ENCODE measurements at places on chromosomes 6 and 20.

DNA sequence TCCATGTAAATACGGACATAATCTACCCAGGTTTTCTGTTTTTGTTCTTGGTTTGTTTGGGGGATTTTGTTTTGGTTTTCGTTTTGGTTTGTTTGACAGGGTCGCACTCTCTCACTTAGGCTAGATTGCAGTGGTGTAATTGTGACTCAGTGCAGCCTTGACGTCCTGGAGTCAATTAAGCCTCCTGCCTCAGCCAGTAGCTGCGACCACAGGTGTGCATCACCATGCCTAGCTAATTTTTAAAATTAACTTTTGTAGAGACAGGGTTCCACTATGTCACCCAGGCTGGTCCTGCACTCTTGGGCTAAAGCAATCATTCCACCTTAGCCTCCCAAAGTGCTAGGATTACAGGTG, 37.8 kb upstream of the EYA4 start:
- no peak for DNase-seq

DNA sequence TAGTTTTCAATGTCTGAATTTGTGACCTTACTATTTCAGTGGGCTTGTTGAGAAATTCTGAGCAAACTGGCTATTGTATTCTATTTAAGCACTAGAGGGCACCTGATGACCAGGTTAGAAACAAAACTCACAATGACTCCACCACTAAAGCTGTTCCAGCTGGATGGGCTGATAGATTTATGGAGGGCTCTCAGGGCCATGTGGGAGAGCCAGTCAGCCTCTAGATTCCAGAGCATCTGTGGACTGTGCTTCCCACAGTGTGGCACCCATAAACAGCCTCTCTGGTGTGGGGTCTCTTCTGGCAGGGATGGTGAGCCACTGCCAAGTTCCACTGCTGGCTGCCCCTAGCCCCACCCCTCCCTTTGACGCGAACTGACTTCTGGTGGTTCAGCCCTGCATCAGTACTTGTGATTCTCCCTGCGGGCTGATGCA, 29.2 kb downstream of the C6orf58 start:
- no peak for DNase-seq

GRCh38 chr6:169940481-169941271, 189.3 kb downstream of the ERMARD start:
- no peak for DNase-seq

DNA sequence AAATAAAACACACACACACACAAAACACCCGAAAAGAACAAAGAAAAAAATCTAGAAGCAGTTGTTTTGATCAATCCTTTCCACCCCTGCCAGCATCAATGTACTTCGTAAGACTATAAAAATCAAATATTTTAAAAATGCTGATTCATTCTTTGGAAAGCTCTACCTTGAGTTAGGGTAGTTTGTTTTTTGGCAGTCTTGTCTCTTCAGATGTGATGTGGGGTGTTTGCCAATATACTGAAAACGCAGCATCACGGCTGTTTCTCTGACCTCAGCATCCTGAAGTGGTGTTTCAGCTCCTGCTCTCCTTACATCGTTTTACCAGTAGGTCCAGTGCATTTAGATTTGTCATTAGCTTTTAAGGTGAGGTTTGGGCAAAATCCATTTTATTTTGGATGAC, 526.0 kb downstream of the UTRN start:
- no peak for DNase-seq

DNA sequence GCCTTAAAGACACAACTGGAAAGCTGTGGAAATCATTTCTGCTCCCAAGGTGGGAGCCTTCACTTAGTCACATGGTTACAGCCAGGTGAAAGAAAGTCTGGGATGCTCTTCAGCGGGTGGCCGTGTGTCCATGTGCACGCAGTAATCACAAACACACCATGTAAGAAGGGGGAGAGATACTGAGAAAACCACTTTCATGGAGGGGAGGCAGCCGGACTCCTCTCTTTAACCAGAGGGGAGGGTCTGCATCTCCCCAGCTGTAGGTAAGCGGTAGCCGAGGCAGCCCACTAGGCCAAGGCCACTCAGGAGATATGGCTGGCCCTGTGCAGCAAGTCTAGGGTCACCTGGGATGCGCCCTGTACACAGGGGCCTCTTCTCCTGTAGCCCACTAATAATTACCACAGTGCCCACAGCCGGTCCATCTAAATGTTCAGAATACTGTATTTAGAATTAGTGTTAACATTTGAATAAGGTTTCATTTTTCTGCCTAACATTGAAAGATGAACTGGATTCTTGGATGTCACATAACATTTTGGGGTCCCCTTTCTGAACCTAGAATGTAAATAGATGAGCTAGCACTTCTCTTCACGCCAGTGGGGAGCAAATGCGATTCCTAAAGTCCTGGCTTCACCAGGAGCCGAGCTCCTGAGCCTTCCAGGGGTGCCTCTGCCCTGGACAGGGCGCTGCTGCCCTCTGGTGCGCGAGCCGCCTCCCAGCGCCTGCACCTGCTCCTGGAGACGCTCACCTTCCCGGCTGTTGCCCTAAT, 15.9 kb downstream of the GPR31 start:
- DNase-seq: peak; percentile 54

- no peak for DNase-seq
These were observed 369.3 kb downstream of the FARS2 start for GRCh38 chr6:5630636-5631035.

- DNase-seq: no peak
These were observed 26.1 kb downstream of the SEC63 start for GRCh38 chr6:107931894-107932293.

GRCh38 chr6:166419717-166420116, 37.0 kb upstream of the MPC1 start:
- no peak for DNase-seq

- DNase-seq: no peak
These were observed 22.8 kb downstream of the ISM1 start for GRCh38 chr20:13243826-13244376.

GRCh38 chr6:13081189-13081563, 247.2 kb downstream of the TBC1D7 start:
- no peak for DNase-seq

DNA sequence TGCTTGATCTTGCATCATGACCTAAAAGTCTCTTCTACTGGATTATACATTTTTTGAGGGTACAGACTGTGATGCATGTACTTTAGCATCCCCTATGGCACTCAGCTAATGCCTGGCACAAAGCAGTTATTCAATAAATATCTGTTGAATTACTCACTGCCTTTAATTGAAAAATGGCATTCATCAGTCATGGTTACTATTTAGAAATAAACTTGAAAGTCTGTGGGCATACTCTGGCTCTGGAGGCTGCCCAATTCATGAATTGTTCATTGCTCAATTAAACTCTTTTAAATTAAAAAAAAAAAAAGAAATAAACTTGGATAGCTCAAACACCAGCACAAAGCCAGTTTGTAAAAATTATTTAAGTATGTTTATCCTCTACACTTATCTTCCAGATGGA, 40.0 kb downstream of the HEBP2 start:
- no peak for DNase-seq

DNA sequence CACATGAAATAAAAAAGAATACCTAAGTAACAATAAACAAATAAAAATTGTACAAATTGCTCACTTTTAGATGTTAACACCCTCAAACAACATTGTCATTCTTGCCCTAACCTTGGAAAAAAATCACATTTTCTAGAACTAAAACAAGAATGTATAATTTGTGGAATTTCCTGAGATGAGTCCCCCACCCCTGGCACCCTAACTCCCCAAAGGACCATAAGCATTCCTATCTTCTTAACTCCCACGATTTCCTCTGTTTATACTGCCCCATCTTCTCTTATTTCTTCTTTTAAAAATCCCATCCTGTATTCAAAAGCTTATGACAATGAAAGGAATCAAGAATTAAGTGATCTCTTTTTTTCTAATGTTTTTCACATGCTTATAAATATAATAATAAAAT, 70.9 kb downstream of the IBTK start:
- no peak for DNase-seq

DNA sequence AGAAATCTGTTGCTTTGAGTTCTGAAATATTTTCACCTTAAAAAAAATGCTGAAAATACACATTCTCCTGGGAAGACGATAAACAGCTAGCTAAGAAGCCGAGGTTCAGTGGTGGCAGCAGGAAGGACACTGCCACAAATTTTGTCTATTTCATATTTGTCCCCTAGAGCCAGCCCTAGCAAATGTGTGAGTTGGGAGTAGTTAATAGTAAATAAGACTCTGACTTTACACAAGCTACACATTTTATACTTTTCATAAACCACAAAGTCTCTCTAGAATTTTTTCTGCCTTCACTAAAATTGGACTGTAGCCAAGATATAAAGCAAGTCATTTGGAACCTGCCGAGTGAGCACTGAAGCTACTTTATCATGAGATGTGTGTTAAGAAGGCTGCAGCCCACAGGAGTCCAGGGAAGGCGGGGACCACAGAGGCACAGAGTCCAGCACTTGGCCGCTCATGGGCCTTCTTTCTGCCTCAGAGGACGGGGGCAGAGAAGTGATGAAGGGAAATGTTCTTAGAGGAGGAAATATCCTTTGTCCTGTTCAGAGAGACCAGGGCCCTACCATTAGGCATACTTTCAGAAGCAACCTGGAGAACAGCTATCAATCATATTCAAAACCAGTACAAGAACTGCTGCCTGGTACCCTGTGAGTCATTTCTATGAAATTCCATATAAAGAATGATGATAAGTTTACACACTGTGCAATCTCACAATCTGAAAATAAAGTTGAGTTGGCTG, 241.7 kb upstream of the TAB2 start:
- DNase-seq: peak; percentile 14

- no peak for DNase-seq
These were observed 56.4 kb upstream of the PTGIS start for GRCh38 chr20:49624317-49624716.

DNA sequence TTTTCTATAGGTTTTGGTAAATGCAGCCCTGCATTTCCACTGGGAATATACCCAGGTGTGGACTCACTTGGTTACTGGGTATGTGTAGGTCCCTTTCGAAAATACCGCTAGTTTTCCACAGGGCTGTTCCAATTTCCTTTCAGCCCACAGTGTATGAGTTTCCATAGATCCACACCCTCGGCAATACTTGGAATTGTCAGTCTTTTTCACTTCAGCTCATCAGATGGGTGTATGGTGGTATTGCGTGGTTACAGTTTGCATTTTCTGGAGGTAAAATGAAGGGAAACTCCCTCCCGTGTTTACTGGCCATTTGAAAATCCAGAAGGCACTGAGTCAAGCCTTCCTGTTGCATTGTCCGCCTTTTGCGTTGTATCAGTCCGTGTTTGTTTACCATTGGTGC, 453.6 kb downstream of the CDH26 start:
- DNase-seq: no peak

DNA sequence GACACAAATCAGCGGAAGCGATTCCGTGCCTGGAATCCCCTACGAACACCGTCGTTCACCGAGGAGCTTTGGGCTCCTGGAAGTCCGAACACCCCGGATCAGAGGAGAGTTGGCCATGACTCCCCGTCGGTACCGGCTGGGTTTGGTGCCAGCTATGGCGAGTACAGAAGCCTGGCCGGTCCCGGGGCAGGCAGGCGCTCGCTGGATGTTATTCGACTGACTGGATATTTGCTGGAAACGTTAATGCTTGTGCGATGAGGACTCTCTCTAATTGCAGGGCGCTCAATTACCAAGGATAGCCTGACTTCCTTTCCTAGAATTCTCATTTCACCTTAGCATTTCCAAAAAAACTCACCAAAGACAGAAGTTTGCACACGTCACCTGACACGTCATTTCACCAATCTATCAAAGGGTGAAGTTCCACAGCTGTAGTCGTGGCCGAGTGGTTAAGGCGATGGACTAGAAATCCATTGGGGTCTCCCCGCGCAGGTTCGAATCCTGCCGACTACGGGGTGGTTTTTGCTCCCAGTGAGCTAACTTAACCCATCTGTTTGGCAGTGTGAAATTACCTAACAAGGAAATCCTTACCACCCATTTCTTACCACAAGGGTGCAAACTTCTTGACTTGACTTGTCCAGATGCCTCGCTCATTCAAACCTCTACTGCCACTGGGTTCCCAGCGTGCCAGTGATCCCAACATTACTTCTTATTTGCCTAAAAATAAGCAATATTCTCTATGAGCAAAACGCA, 22.7 kb upstream of the ZNF184 start:
- DNase-seq: no peak

DNA sequence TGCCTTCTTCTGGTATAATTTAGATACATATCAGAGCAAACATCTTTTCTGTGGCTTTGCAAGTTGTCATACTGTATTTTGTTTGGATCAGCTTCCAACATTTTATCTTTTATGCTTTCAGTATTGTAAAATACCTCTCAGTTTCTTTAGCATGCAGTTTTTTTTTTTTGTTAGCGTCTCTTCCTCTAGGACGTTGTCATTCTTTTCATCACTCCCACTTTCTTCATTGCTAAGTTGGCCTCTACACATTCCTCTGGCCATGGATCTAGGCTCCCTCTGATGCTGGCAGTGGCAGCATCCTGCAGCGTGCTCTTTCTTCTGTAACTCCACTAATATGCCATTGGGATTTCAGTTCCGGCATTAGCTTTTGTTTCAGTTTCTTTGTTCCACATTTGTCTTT, 21.7 kb downstream of the RPRD1B start:
- DNase-seq: no peak

- peak; percentile 87 for DNase-seq
These were observed 20.3 kb upstream of the HLA-DRB1 start for GRCh38 chr6:32609731-32610640.

DNA sequence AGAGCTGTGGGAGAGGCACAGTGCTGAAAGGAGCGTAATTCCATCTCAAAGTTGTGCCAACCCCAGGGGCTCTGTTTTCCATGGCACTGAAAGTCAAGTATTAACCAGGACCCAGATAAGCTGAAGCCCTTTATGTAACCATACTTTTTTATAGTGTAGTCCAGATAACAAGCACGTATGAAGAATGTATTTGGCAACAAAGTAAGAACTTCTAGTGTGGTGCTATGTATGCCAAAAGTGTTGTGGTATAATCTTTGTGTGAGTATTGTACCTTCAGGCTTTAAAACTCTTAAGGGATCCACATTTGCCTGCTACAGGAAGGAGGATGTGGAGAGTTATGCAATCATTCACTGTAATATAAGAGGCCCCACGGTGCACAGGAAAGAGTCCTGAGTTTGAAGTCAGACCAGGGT, 129.4 kb downstream of the IBTK start:
- DNase-seq: no peak

- no peak for DNase-seq
These were observed 176.2 kb downstream of the ISM1 start for GRCh38 chr20:13397300-13397724.

GRCh38 chr20:56860413-56860812, 231.3 kb downstream of the TFAP2C start:
- DNase-seq: no peak

- DNase-seq: no peak
These were observed 529.2 kb downstream of the HAO1 start for GRCh38 chr20:7411075-7411474.

- no peak for DNase-seq
These were observed 124.4 kb upstream of the NUP153 start for GRCh38 chr6:17831135-17831534.

- DNase-seq: no peak
These were observed 403.6 kb downstream of the CD83 start for GRCh38 chr6:14521141-14521540.

DNA sequence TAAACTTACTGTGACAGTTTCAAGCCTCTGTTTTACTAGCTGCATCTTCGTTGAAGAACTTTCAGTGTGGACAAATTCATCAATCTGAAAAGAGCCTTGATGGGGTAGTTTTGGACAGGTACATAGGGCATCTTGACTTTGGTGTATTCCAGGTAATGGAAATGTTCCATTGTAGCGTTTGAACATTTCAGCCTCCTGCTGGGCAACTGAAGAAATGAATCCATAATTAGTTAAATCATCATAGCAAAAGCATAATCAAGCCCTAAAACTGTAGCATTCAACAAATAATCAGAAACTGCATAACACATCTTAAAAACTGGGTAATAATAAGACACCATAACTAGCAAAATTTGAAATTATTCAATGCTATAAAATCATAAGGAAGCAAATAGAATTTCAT, 86.2 kb downstream of the AHI1 start:
- no peak for DNase-seq
